WTC11 (cell line): ENCODE measurements at places on chromosomes 3 and 15. TPM values are rescaled to one million over a fixed set of nuclear protein-coding genes. Genes with fewer than 3 reads are reported as not detected.

TMCO5A gene
- total RNA-seq: not detected in 3 replicates

GRCh38 chr15:34365091-34365825 lies 1.7 kb downstream of the LPCAT4 start:
- no peaks in the 10 kb centered on the region; the same call in 1 of the 2 replicates for H3K27me3 ChIP-seq
- H3K36me3 ChIP-seq: peaks cover 27% of the 10 kb centered on the region
- peak overlapping the region; percentile 96 for H3K4me3 ChIP-seq
- no peak for DNase-seq
- peaks cover 17% of the 10 kb centered on the region for H3K4me1 ChIP-seq
- H3K27ac ChIP-seq: no peak overlapping the region; the same call in 1 of the 2 replicates

MFSD1 gene
- 6.6 to 8.2 TPM (median 6.7 TPM) in 3 replicates for total RNA-seq

- peaks cover 19% of the 10 kb centered on the region for H3K27me3 ChIP-seq
- H3K4me1 ChIP-seq: peaks cover 13% of the 10 kb centered on the region
- peaks cover 16% of the 10 kb centered on the region for H3K36me3 ChIP-seq
Measured at GRCh38 chr3:133803469-133803868, 2.1 kb upstream of the SRPRB start.

- peaks cover 13% of the 10 kb centered on the region for H3K27me3 ChIP-seq
- no peak overlapping the region for H3K4me3 ChIP-seq
- peaks cover 75% of the 10 kb centered on the region for H3K4me1 ChIP-seq
- no peaks in the 10 kb centered on the region for H3K36me3 ChIP-seq
- no peak for DNase-seq
Measured at GRCh38 chr3:186124592-186124991, 15.7 kb upstream of the ETV5 start.

DNA sequence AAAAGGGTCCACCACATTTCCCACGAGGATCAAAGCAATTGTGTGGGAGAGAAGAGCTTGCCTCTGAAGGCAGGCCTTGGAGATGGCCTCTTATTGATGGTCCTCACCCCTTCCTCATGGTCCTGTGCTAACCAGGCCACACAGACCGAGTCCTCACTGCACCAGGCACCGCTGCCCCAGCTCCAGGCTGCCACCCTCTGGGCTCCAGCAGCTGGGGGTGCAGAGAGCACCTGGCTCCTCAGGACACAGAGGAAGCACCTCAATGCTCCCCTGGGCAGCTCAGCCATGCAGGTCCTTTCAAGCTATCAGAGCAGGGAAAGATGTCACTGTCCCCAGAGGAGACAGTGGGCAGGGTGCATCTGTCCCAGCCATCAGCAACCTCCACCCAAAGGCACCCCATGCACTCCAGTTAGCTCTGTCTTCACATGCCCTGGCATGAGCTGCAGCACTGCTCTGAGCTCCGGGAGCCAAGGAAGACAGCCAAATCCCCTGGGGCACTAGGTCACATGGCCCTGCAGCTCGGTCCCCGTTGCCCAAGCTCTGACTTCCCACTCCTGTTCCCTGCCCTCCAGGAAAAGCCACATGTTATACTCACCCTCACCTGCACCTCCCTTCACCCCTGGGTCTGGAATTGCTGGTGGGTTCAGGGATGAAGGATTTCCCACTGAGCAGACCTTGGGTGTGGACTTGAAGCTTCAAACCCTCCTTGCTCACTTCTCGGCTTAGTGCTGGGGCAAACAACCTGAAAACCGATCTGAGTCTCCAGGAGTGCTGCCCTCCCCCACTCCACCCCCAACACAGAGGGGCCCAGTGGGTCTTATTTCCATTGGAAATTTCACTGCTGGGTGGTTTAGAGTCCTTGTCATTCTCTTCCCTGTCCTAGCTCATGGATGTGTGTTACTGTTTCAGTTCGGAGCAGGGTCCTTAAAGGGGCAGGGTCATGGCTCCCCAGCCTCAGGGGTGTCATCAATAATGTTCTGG lies 32.6 kb downstream of the ALS2CL start:
- H3K36me3 ChIP-seq: no peaks in the 10 kb centered on the region
- no peak for DNase-seq

HDC gene
- not detected in 3 replicates for total RNA-seq

SGO1 gene
- total RNA-seq: 31.5 to 34.3 TPM (median 32.2 TPM) in 3 replicates

DNA sequence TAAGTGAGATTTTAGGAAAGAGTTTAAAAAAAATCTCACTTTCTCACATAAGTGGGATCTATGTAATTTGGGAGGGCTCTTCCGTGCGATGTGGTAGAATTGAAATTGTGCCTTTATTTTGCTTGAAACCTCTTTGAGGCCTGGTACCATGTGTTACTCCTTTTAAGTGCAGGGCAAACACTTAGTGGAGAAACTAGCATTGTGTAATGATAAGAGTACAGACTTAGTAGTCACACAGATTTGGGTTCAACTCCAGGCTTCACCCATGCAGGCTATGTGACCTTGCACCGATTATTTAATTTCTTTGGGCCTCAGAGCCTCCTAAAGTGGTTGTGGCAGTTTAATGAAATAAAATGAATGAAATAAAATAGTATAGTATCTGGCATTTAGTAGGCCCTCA lies 2.4 kb downstream of the PSMA4 start:
- H3K36me3 ChIP-seq: peaks cover 50% of the 10 kb centered on the region
- no peaks in the 10 kb centered on the region for H3K27me3 ChIP-seq
- H3K27ac ChIP-seq: peak overlapping the region; percentile 72
- peaks cover 11% of the 10 kb centered on the region for H3K4me1 ChIP-seq
- no peak overlapping the region for H3K4me3 ChIP-seq

DNA sequence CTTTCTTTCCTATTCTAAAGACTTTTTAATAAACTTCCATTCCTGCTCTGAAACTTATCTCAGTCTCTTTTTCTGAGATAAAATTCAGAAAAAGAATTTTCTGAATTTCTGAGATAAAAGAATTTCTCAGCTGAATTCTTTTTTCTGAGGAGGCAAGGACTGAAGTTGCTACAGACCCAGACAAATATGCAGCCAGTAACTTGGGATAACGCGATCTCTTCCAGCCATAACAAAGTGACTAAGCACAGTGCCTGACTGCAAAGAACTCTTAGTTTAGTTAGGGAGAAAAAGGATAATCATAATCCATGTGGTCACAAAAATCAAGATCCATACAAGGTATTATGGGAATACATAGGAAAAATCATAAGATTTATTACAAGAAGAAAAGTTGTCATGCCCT lies 222.0 kb upstream of the GAP43 start:
- no peak overlapping the region for H3K27ac ChIP-seq
- H3K4me1 ChIP-seq: peaks cover 55% of the 10 kb centered on the region
- no peaks in the 10 kb centered on the region for H3K27me3 ChIP-seq
- H3K36me3 ChIP-seq: no peaks in the 10 kb centered on the region
- no peak for DNase-seq
- no peak overlapping the region for H3K4me3 ChIP-seq

DNA sequence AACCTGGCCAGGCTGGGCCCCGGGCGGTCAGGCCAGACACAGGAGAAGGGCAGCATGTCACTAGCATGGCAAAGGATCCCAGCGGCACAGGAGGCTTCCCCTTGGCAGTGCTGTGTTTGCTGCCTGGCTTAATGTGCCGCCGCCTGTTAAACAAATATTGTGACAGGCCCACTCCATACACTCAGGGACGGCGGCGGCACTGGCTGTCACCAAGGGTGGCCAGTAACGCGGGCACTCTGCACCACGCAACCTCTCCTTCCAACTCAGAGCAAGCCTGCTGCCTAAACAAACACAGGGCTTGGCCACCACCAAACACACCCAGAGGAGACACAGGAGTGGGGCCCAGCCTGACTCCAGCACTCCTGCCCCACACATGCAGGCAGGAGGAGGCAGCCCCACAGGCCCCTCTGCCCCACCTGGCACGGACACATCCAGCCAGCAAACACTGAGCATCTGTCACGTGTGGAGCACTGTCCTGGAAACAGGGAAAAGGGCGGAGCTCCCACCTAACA lies 48.0 kb downstream of the TPRA1 start:
- no peak for DNase-seq
- no peak overlapping the region for H3K27ac ChIP-seq
- H3K4me1 ChIP-seq: peaks cover 16% of the 10 kb centered on the region
- peaks cover 8% of the 10 kb centered on the region; the same call in 1 of the 2 replicates for H3K27me3 ChIP-seq

DNA sequence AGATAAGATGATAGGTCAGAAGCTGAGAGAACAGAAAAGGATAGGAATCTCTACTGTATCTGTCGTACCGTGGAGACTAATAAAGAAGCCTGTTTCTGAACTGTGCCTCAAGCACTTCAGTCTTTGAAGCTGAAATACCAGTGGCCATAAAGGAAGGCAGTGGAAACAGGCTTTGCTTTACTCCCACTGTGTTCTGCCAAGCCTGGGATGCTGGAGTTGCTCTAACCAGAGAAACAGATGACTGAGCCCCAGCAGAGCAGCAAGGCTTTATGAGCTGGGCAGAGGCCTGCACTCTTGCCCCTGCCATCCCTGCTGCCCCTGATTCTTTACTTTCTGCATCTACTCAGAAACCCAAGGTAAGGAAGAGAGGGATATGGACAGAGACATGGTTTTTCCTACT lies 89.4 kb downstream of the PDE8A start:
- H3K27ac ChIP-seq: no peak overlapping the region
- DNase-seq: no peak
- H3K4me1 ChIP-seq: peaks cover 5% of the 10 kb centered on the region

CEMIP gene
- total RNA-seq: 0.57 to 1.2 TPM (median 0.87 TPM) in 3 replicates

GRCh38 chr15:33161209-33161608 lies 33.3 kb downstream of the FMN1 start:
- no peaks in the 10 kb centered on the region for H3K27me3 ChIP-seq
- H3K4me3 ChIP-seq: no peak overlapping the region
- no peaks in the 10 kb centered on the region for H3K4me1 ChIP-seq
- H3K27ac ChIP-seq: no peak overlapping the region

PPM1L gene
- total RNA-seq: 16.0 to 18.1 TPM (median 16.1 TPM) in 3 replicates

CFAP161 gene
- total RNA-seq: not detected in 3 replicates

FANCD2OS gene
- not detected in 3 replicates for total RNA-seq

DNA sequence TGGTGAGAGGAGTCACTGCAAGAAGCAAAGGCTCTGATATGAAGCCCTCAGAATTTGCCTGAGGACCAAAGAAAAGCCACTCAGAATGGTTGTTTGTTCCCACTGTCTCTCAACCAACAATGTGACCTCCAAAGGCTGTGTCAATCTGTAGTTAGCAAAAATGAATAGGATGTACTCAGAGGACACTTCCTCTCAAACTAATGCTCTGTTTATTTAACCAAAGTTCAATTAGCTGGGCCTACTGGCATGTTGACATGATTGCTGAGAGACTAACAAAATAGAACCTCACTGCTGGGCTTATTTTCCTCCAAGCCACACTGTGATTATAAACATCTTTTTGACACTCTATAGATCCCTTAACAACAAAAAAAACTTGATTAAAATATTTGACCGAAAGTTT lies 522.5 kb downstream of the OCA2 start:
- no peak for DNase-seq
- H3K4me3 ChIP-seq: no peak overlapping the region
- no peaks in the 10 kb centered on the region; the same call in 1 of the 2 replicates for H3K27me3 ChIP-seq
- no peaks in the 10 kb centered on the region for H3K36me3 ChIP-seq

DNA sequence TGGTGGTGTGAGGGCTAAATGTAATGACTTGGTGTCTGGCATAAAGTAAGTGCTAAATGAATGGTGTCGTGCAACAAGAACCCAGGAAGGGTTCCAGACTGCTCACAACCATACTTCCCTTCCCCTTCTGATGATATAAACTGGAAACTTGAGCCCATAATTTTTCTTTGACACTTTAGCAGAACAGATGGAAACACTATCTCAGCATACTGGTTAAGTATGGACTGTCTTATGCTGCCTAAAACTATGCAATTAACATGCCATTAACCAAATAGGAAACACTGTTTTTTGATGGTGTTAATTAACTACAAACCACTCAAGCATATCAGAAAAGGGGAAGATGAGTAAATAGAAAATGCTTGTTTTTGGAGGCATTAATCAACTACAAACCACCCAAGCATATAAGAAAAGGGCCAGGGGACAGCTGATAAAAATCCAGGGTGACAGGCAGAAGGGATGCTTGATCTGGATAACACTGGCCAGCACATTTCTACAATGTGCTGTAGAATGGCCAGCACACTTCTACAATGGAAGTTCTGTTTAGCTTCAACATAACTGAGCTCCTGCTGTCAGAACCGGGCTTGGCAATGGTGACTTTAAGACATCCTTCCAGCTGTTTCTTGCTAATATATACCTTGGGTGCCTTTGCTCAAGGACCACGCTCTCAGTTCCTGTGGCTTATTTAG lies 85.5 kb upstream of the FAM3D start:
- H3K4me3 ChIP-seq: no peak overlapping the region
- H3K27me3 ChIP-seq: no peaks in the 10 kb centered on the region
- no peaks in the 10 kb centered on the region for H3K4me1 ChIP-seq
- DNase-seq: no peak
- no peak overlapping the region for H3K27ac ChIP-seq

DNA sequence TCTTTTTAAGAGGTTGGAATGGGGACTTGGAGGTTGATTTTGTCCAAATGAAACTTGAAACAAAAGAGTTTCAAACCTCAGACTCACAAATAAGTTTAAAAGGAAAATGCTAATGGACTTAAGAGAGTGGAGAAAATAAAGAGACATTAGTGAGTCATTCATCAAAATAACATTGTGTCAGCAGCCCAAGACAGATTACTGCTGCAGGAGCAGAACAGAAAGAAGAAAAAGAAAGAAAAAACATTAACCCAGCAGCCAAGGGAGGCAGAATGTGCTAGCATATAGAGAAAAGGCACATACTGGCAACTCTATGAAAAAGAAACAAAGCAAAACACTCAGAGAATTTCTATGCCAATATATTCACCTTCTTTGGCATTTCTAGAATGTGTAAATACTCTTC lies 42.6 kb downstream of the ADAMTS9 start:
- no peak overlapping the region for H3K4me3 ChIP-seq
- peaks cover 7% of the 10 kb centered on the region; the same call in 1 of the 2 replicates for H3K36me3 ChIP-seq
- no peak for DNase-seq
- H3K27me3 ChIP-seq: no peaks in the 10 kb centered on the region

GRCh38 chr3:121330118-121330517 lies 215.7 kb downstream of the POLQ start:
- H3K27ac ChIP-seq: no peak overlapping the region
- no peaks in the 10 kb centered on the region for H3K4me1 ChIP-seq
- DNase-seq: no peak
- H3K27me3 ChIP-seq: no peaks in the 10 kb centered on the region; the same call in 1 of the 2 replicates
- no peak overlapping the region for H3K4me3 ChIP-seq

- no peak overlapping the region for H3K4me3 ChIP-seq
- peaks cover 11% of the 10 kb centered on the region; the same call in 1 of the 2 replicates for H3K4me1 ChIP-seq
- DNase-seq: peak; percentile 52
- H3K27me3 ChIP-seq: no peaks in the 10 kb centered on the region
Measured at GRCh38 chr3:139629033-139629432, 48.7 kb downstream of the NMNAT3 start.

NOX5 gene
- total RNA-seq: not detected in 3 replicates

DNA sequence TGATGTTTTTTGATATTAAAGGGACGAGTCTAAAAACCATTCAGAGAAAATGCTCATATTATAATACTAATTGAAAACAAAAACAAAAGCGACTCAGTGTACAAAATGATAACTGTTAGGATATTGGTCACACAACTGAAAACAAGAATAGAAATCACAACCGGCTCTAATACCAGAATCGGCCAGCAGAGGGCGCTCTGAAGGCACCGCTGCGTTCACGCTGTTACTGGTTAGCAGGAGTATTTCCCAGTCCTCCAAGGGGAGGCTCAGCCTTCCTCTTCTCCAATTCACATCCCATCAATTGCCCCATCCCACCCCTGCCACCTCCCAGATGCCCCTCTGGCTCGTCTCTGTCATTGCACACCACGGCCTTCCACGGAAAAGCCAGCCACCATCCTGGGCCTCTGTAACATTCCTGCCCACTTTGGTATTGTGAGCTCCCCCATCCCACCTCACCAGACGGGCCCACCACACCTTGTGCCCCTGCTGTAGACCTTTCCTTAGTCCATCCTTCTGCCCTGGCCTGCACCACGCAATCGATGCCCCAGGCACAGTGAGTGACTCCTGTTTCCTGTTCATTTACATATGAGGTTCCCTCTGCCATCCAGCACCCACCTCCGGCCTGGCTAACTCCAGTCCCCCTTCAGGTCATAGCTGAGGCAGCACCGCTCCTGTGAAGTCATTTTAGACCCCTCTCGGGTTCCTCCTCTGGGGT lies 8.5 kb downstream of the FAM107A start:
- H3K27me3 ChIP-seq: peaks cover 6% of the 10 kb centered on the region
- peak; percentile 88 for DNase-seq
- no peak overlapping the region for H3K27ac ChIP-seq
- H3K36me3 ChIP-seq: peaks cover 5% of the 10 kb centered on the region
- peaks cover 35% of the 10 kb centered on the region for H3K4me1 ChIP-seq
